ENCODE measurements at places on chromosomes 12 and 14.

DNA sequence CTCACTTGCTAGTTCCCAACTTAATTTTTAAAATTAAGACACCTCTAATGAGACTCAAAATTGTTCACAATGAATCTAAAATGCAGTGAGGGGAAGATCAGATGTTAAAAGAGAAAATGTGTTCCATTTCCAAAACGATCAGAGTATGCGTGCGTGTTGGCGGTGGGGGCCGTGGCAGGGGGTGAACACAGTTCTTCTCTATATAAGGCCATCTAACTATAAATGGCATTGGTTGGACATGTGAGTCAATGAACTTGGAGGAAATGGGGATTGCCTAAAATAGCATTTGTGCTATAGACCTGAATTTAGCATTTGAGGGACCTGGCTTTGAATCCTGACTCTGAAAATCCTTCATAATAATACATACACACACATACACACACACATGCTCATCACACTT is 149.4 kb downstream of the FOXN3 start:
- DNase-seq: no peak

DNA sequence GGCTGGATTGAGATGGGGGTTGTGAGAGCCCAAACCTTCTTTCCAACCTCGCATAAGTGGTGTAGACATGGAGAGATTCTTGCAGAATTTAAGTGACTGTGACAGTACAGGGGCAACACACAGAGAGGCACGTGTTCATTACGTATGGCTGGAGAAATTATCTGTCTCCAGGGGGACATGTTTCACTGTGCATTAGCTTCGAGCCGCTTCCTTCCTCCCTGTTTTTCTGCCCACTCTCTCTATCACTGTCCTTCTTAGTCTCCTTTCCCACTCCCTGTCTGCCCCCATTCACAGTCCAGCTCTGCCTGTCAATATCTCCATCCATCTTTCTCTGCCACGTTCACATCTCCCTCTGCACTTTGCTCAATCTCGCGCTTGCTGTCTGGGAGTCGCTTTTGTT is 11.5 kb upstream of the C14orf93 start:
- no peak for DNase-seq

GRCh38 chr12:132453361-132454192 is 36.4 kb upstream of the FBRSL1 start:
- DNase-seq: no peak

DNA sequence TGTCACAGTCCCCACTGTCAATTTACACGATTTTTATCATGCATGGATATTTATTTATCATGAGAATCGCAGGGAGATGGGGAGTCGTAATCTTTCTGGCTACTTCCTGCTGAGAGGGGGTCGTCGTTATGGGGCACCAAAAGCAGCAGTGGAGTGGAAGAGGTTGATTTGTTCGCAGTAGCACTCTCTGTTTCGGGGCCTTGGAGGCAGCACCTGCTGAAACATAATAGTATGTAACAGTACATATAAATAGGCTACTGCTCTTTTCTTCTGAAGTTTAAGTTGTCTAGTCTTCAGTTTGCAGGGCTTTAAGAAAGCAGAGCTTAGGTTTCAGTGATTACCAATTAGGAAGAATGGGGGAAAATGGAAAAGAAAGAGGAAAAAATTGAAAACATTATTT is 3.8 kb downstream of the SOAT2 start:
- DNase-seq: no peak

- no peak for DNase-seq
Measured at GRCh38 chr14:102731871-102732800, 45.1 kb upstream of the TRAF3 start.

Measured in iPS DF 19.7 (cell line).